ENCODE measurements at places on chromosomes 4 and X.

DNA sequence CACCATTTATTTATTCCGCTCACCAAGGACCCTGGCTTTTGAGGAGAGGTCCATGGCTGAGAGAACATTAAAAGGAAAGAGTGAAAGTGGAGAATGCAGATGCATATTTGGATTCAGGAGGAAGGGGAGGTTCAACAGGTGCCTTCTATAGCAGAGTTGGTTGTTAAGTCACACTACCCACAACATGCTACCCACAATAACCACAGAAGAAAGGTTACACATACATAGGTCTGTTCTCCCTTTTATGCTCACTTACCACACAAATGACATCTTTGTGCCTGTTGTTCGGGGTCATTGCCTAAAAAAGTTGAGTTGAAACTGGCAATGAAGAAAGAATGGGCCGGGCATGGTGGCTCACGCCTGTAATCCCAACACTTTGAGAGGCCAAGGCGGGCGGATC is 587.4 kb downstream of the RPA4 start:
- no peak for DNase-seq

DNA sequence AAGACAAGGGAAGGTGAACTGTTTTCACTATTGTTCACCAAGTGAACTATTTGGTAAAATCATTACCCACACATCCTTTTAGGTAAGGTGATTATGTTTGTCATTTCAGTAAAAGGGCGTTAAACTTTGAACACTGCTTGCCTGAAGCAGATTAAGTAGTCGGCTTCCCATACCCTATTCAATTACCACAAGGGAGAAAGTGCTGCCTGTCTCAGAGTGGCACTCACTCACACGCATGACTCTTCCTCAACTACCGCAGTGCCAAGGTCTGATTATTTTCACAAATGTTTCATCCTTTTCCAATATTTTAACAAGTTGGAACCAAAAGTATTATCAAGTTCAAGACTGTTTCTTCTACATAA is 11.0 kb downstream of the VEGFC start:
- DNase-seq = no peak

- no peak for DNase-seq
Measured at GRCh38 chr4:78749258-78749971, 26.7 kb upstream of the BMP2K start.

DNA sequence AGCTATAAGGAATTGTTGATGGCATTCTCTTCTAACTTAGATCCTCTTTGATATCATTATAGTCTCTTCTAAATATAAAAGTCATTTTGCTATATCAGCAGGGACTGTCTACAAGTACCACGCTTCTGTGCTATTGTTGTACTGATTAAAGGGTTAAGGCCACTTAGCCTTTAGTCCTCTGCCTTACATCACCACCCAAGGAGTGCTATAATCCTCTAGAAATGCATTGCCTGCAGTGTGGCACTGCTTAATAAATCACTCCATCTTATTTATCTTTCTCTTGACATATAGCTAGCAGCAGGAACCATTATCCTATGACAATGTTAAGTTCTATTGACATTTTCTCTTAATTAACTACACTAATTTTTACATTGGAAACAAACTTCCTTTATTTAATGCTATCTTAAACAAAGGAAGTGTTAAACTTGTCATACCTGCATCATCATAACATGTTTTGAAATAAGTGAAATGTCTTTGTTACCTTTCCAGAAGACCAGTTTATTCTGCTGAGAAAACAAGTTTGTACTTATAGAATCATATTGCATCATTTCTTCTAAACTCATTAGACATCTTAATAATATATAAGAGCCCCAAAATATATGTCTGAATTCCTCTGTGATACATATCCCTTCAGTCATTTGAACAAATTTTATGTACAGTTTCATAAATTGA is 360.9 kb upstream of the ATOH1 start:
- DNase-seq = no peak

DNA sequence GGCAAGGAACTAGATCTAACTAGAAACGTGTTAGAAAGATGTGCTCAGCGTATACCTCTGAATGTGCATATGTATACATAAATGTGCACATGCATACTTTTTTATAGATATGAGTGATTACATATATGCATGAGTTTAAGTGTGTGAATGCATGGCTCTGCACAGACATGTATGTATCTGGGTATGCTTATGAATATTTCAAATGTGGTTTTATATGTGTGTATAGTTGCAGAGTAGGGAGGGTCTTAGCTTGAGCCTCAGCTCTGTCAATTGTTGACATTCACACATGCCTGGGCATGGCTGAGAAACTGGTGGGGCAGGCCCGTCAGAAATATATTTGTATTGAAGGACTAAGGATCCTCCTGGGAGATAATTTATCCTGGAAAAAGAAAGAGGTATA is 31.1 kb downstream of the RAP2C start:
- DNase-seq = no peak

DNA sequence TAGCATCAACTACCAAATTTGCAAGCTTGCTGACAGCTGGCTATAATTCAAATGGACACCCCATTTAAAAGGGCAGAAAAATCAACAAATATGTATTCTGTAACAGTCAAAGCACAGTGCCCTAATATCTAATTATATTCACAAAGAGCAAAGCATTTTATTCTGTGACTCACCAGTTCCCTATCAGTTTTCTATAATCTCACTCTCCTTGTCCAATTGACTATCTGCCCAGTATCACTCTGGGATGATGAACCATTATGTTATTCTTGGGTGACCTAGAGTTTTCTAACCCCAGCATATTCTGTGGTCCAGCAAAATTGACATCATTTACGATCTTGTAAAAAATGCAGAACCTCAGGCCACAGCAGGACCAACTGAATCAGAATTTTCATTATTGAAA is 82.0 kb upstream of the FREM3 start:
- no peak for DNase-seq

DNA sequence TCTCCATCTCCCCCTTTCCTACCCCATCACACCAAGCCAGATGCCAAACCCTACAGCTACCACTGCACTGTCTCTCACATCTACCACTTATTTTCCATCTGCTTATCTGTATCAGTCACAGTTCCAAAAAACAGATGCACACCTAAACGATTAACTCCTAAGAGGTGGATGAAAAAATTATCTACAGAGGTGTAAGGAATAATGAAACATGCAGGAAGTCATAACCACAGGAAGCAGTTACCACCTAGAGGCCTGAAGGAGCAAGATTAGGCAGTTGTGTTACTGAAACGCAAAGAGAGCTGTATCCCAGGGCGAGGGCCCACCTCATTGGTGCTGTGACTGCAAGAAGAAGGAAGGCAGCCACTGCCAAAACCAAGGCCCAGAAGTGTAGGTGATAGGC is 87.8 kb upstream of the FAM241A start:
- no peak for DNase-seq

GRCh38 chr4:108744307-108744706 is 18.5 kb downstream of the ETNPPL start:
- DNase-seq = no peak
